CD4-positive, alpha-beta T cell treated with Interleukin-2 at 100 ng/mL for 4 hours (primary cell): ENCODE measurements at places on chromosomes 16 and 17.

GRCh38 chr17:82230609-82231311 lies 1.9 kb downstream of the SLC16A3 start:
- peak; percentile 48 for DNase-seq

DNA sequence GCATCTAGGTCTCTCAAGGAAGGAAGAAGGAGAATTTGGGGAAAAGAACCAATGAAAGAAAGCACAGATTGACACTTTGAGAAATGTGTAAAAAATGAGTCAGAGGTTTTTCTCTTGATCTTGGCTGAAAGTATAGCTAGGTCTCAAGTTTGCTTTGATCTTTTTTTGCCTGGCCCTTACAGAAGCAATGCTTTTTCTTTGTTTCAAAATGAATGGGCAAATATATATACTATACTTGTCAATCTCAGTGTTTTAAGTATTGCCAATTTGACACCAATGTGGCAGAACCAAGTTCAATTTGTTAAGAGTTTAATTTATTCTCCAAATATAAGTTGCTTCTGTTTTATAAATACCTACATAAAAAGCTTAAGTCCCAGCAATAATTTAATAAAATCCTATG lies 119.6 kb downstream of the PPM1E start:
- DNase-seq, result no peak

GRCh38 chr17:9768381-9768934 lies 22.9 kb downstream of the DHRS7C start:
- peak; percentile 27 for DNase-seq

GRCh38 chr16:14965328-14965727 lies 9.5 kb upstream of the PDXDC1 start:
- no peak for DNase-seq

DNA sequence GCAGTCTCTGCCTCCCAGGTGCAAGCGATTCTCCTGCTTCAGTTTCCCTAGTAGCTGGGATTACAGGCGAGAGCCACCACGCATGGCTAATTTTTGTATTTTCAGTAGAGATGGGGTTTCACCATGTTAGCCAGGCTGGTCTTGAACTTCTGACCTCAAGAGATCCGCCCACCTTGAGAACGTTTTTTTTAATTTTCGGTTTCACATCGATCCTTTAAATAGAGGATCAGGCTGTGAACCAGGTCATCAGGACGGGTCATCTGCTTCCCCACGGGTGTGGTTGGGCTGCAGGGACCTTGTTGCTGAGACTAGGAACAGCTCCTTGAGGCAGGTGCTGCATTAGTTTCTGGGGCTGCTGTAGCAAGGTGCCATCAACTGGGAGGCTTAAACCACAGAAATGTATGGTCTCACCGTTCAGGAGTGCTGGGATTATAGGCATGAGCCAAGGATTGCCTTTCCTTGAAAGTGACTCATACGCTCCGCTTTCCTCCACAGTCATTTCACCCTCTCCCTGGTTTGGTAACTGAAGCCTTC lies 7.9 kb upstream of the NAGPA start:
- DNase-seq, result no peak

GRCh38 chr16:67296420-67296819 lies 17.1 kb downstream of the PLEKHG4 start:
- no peak for DNase-seq

DNA sequence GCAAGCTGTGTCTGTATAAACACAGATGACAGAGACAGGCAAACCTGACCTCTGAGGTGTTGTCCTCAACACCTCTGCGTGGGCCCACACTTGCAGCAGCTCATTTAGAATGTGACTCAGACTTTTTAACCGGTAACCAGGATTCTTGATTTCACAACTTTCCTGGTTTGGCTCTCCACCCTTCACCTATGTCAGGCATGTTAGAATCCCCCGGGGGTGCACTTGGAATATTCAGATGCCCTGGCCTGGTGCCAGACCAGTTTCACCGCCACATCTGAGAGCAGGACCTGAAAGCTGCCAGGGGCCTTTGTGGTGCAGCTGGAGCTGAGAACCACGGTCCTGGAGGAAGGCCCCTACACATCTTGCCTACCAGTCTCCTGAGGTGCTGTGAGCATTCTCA lies 4.8 kb downstream of the DHODH start:
- peak; percentile 4 for DNase-seq

- DNase-seq, result no peak
Observed at GRCh38 chr16:86635176-86635876, 57.0 kb downstream of the FOXL1 start.

DNA sequence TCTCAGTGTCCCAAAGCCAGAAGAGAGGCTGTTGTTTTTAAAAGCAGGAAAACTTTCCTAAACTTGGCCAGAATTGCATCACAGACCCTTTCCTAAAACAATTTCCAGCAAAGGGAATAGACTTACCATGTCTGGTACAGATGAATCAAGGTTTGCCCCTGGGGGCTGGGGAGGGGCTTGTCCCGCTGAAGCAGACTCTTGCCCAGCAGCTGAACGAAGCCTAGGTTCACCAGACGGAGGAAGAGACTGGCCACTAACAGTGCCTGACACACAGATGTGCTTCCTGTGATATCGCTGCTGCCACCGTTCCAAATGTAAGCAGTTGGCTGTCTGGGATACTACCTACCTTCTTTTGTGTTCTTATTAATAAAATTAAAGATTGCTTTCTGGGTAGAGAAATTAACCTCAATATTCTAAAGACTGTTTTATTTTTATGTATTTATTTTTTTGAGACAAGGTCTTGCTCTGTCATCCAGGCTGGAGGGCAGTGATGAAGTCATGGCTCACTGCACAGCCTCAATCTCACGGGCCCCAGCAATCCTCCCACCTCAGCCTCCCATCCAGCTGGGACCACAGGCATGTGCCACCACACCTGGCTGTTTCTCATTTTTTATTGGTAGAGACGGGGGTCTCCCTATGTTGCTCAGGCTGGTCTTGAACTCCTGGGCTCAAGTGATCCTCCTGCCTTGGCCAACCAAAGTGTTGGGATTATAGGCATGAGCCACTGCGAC lies 13.5 kb downstream of the PRCD start:
- DNase-seq, result no peak

DNA sequence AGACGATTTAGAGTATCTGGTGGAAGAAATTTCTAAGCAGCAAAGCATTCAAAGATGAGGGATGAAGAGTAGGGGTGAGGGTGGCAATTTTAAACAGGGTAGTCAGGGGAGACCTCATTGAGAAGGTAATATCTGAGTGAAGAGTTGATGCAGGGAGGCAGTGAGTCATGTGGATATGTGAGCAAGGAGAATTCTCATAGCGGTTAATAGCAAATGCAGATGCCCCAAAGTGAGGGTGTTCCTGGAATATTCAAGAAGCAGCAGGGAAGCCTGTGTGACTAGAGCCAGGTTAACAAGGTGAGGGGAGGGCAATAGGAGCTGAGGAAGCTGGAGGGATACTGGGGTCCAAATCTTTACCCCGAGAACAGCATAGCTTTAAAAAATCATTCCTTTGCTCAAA lies 114.3 kb downstream of the SPACA3 start:
- DNase-seq, result no peak

DNA sequence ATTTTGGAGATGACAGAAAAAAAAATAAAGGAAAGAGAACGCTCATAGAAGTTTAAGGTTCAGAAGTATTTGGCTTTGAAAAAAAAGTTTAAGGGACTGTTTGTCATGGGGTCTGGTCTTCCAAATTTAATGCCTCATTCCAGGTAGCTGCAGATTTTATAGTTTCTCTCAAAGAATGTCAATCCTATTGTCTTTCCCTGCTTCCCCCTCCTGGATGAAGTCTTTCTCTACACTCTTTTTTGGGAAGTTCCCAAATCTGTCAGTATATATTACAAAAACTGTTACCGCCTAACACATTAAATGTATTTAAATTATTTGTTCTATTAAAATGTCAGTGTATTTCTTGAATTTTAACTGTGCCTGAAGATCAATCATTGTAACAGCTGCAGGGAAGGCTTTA lies 457.5 kb downstream of the MAF start:
- no peak for DNase-seq

DNA sequence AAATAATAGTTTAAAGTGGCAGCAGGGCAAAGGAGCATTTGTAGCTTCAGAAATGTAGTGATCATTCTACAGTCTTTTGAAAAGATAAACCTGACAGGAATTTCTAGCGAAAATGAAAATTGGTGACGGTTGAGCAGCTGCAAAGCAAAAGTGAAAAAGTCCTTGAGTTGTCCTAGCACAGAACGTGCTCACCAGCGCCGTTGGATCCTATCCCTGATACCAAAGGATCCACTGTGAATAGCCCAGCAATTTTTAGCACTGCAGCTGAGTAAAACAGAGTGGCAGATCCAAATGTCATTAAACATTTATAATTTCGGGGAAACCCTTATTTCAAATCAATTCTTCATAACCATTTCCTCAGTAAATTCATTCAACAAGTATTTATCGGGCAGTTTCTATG lies 453.8 kb upstream of the HSBP1 start:
- DNase-seq, result no peak

DNA sequence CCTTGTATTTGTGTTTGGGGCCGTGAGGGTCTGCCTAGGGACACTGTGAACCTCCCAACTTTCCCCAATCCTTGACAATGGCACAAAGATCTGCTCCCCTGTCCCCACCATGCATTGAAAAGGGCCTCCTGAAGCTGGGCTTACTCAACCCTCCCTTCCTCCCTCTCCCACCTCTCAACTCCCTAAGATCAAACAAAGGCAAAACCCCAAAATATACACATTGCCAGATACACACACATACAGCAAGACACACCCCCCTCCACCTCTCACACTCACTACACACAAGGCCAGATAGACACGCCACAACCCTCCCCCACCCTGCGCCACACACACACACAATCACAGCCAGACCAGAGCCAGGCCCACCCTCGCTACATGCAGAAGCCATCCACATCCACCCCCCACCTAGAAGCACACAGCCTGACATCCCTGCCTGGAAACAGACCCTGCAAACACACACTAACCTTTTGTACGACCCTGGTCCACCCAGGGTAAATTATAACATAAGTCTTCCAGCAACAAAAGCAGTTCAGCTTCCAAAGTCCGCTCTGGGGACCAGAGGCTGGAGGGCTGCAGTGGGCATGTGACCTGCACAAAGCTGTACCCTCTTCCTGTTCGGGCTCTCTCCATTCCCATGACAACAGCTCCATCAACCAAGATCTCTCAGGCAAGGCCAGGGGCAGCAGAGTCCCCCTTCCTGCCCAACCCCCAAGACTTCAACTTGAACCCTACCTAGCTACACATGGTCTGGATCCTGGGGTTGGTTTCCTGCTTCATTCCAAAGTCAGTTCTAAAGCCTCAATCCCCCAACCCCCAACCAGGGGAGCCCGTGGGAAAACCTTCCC lies 1.9 kb downstream of the PCGF2 start:
- no peak for DNase-seq

GRCh38 chr16:65743558-65743957 lies 621.7 kb upstream of the CDH11 start:
- DNase-seq, result no peak

DNA sequence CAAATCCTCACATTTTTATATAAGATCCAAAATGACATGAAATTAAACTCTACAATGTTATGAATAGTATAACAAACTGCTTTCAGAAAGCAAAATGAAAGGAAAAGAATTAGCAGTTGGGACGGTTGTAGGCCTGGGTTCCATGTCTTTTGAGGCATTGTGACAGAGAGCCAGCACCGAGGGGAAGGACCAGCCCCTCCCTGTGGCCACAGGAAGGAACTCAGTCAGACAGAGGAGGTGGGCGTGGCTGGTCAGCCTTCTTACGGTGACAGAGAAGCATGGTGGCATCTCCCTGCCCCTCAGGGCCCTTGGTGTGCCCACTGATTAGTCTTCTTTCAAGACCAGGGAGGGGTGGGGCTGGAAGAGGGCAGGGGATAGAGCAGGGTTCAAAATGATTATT lies 5.7 kb downstream of the ZNF319 start:
- peak; percentile 50 for DNase-seq

- no peak for DNase-seq
Observed at GRCh38 chr17:1555651-1556471, 6.7 kb downstream of the PITPNA start.

DNA sequence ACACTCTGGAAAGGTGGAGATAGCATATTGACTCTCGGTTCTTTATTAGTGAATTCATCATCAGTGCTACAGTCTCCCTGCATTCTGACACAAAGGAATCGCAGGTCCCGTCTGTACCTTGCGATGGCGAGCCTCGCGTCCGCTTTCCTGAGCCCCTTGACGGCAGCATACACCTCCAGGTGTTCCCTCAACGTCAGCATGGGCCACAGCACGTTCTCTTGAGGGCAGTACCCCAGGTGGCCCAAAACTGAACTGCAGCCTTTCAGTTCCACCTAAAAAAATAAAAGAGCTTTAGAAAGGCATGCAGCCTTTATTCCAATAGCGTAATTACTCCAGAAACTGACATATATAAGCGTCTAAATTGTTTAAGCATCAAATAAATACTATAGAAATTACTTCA lies 24.2 kb upstream of the ABCA9 start:
- no peak for DNase-seq

- DNase-seq, result no peak
Observed at GRCh38 chr17:80969674-80970043, 22.0 kb upstream of the CHMP6 start.

GRCh38 chr17:82121660-82122629 lies 23.9 kb upstream of the FASN start:
- no peak for DNase-seq

DNA sequence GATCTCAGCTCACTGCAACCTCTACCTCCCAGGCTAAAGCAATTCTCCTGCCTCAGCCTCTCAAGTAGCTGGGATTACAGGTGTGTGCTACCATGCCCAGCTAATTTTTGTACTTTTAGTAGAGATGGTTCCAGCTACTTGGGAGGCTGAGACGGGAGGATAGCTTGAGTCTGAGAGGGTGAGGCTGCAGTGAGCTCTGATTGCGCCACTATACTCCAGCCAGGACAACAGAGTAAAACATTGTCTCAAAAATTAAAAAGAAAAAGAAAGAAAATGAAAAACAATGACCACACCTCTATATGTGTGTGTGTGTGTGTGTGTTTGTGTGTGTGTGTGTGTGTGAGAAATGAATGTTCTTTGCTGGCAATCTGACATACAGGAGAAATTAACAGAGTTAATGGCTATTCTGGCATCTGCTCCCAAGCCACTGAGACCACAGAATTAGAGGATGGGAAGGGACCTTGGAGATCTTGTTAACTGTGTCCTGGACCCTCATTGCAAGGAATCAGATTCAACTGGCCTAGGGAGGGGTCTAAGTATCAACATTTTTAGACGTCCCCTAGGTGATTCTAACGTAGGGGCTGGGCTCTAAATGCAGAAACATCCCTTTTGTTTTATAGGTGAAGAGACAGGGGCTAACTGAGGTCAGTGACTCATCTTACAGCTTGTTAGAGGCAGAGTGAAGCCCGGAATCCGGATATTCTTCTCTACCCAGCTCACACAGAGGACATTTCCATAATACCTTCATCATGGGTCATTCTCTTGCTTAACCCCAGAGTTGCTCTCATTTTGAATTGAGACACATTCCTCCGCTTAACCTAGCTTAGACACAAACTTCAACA lies 16.4 kb upstream of the MARCHF10 start:
- no peak for DNase-seq

DNA sequence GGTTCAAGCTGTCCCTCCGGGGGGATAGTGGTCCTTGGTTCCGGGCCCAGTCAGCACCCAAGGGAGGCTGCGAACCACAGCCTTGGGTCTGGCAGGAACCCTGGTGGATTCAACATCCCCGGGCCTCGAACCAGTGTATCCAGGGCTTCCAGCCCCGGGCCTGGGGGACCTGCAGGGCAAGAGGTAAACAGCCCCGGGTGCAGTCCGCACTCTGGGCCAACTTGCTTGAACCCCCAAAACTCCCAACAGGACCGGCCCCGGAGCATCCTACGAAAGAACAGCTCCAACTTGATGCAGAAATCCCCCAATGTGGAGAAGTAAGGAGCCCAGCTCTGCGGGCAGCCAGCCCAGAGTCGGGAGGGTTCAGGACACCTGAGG lies 1.5 kb upstream of the NEURL4 start:
- no peak for DNase-seq

GRCh38 chr17:8649157-8650118 lies 18.9 kb upstream of the MYH10 start:
- DNase-seq, result no peak
